ENCODE measurements at places on chromosomes 12 and 14.

GRCh38 chr12:16857456-16857923 lies 251.5 kb upstream of the LMO3 start:
- no peak for DNase-seq

DNA sequence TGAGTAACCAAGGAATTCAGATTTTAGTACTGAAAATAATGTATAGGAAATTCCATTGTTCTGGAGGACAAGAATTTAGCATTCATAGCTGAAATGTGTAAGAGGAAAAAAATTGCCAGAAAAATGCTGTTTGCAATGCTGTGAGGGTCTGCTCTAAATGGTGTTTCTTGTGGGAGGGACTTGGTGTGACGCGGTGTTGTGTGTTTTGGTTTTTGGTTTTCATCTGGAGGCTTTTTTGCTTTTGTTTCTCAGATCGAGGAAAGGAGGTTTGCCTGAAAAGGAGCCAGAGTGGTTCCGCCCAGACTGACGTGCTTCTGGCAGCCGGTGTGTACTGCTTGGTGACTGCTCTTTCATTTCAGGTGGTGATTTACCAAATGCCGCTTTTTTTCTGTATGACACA lies 211.8 kb upstream of the HMGA2 start:
- no peak for DNase-seq

DNA sequence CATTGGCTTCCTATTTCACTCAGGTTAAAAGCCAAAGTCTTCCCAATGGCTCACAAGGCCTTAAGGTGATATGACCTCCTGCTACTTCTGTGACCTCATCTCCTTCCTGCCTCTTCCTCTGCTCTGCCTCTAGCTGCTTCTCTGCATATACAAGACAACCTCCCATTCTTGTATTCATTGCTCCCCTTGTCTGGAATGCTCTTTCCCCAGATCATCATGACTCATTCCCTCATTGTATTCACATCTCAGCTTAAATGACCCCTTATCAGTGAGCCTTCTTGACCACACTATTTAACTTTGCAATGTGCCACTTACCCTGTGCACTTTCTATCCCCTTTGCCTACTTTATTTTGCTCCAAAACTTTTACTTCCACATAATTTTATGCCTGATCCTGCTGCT lies 90.2 kb downstream of the PPP1R12A start:
- DNase-seq = peak; percentile 78

- DNase-seq = no peak
Observed at GRCh38 chr12:51188359-51189051, 15.6 kb upstream of the TFCP2 start.

- no peak for DNase-seq
Observed at GRCh38 chr12:93950311-93950710, 198.1 kb upstream of the PLXNC1 start.

- DNase-seq = no peak
Observed at GRCh38 chr12:52044292-52044983, 6.8 kb upstream of the NR4A1 start.

DNA sequence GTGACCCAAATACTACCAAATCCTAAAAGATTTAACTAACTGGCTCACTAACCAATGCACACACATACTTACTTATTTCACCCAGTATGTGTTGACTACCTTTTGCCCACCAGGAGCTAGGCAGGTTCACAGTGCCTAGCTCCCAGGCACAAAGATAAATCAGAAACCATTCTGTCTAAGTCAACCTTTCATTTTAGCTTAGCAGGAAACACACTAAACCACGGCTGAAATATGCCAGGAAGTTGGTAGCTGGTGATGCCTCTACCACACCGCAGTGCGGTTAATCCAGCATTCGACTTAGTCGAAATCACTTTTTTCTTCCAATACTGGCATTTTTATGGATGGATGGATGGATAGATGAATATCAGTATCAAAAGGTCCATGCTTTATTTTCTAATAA lies 597.7 kb downstream of the DIO2 start:
- DNase-seq = no peak

GRCh38 chr12:89101440-89101839 lies 250.9 kb downstream of the DUSP6 start:
- DNase-seq = no peak

GRCh38 chr12:94783862-94784261 lies 133.5 kb upstream of the TMCC3 start:
- peak; percentile 89 for DNase-seq

DNA sequence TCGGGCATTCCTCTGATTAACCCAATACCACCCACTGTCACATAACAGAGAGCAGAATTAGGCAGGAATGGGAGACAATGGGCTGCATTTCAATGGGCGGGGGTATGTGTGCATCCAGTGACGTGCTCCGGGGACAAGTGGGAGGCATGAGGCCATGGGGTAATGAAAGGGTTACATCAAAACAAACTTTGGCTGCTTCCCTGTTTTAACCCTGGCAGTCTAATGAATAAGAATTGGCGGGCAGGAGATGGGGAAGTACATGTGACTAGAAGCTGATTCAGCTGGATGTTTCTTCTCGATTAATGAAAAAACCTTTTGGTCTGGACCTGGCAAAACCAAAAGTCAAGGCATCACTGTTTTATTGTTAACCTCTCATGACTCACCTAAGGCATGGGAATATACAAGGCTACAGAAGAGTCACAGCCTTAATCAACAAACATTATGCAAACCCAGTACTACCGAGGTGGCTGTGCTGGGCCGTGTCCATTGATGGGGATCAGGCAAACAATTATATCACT lies 44.2 kb downstream of the SOCS2 start:
- peak; percentile 73 for DNase-seq

- DNase-seq = peak; percentile 48
Observed at GRCh38 chr12:8697476-8698131, at the start of gene RIMKLB. TSS of gene RIMKLB (plus strand) at chr12:8697991. CDS start at chr12:8713867, 15,876 bp downstream.

DNA sequence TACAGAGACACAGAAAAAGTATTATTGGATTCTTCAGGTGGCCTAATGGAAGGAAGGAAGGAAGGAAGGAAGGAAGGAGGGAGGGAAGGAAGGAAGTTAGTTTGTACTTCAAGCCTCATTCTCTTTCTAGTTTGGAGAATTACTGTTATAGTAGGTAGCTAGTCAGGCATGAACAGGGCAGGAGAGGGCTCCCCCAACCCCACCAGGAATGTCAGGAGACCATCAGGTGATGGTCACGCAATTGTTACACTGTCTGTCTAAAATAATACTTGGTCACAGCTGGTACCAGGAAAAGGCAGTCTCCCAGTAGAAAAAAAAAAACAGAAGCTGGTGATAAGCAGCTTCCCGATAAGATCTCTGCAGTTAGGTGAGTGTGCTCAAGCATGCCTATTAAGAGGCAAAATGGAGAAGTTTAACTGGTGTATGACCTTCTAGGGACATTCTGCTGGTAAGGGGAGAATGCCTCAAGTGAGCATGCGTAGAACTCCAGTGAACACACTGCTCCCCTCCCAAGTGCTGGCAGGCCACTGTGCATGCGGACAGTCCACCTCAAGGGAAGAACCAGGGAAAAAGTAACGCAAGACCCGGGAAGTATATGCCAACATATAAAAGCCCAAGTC lies 358.4 kb upstream of the SOX5 start:
- DNase-seq = no peak

DNA sequence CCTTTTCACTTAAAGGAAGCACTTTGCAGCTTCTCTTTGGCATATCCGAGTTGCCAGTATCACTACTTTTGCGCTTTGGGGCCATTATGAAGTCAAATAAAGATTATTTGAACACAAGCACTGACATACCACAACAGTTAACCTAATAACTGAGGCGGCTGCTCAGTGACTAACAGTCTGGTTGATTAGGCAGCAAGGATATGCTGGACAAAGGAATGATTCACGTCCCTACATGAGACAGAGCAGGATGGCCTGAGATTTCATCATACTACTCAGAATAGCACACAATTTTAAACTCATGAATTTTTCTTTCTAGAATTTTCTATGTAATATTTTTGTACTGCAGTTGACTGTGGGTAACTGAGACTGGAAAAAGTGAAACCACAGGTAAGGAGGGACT lies 56.9 kb upstream of the E2F7 start:
- peak; percentile 95 for DNase-seq

DNA sequence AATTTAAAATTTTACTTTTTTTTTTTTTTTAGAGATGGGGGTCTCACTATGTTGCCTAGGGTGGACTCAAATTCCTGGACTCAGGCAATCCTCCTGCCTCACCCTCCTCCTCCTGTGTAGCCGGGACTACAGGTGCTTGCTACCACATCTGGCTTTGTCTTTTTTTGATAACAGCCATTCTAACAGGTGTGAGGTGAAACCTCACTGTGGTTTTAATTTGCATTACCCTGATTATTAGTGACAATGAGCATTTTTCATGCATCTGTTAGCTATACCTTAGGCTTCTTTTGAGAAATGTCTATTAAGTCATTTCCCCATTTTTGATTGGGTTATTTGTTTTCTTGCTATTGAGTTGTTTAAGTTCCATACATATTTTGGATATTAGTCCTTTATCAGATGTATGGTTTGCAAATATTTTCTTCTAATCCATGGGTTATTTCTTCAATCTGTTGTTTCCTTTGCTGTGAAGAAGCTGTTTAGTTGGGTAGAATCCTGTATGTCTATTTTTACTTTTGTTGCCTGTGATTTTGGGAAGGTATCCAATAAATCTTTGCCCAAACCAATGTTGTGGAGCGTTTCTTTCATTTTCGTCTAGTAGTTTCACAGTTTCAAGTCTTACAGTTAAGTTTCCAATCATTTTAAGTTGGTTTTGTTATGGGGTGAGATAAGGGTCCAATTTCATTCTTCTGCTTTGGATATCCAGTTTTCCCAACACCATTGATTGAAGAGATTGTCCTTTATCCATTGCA lies 86.1 kb downstream of the MYF5 start:
- no peak for DNase-seq

DNA sequence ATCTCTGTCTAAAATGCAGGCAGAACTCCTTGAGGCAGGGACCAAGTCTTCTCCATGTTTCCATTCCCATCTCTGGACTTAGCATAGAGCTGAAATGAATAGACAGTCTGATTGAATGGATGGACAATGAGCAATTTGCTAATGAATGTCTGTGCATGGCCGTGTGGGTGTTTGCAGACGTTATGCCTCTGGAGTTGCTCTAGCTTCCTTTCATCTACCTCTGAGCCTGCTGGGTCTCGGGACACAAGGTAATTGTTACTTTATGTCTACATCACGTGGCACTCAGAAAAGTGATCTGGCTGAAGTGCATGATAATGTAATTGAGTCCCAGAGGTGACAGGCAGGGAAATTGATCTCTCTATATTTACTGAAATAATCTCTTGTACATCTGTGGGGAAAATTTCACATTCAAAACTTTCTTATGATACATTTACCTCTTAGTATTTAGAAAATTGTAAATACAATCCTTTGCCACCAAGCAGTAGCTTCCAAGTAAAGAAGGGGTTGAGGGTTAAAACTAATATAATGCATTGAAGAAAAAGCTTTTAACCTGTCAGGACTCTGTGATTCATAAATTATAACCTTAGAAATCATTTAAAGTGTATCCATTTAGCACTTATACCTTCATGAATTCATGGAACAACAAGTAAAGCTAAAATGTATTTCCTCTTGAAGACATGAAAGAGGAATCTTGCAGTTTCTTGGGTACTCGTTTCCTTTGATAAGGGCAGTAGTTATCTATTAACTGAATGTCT lies 424.1 kb downstream of the APAF1 start:
- DNase-seq = no peak

- peak; percentile 72 for DNase-seq
Observed at GRCh38 chr14:51562816-51563215, 88.9 kb upstream of the FRMD6 start.

- peak; percentile 87 for DNase-seq
Observed at GRCh38 chr12:111578276-111578970, 20.7 kb downstream of the ATXN2 start.

DNA sequence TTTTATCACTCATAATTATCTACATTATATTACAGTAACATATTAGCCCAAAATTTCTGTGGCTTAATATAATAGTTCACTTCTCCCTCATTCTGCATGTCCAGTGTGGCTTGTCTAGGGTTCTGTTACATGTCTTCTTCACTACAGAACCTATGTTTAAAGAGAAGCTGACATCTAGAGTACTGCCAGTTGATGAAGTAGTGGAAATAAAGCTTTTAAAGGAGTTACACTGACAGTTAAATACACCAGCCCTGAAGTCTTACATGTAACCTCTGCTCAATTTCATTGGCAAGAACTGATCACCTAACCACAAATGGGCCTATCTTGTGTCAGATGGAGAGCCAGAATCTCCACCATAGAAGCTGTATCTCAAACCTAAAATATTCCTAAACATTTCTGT lies 32.9 kb downstream of the RPS6KA5 start:
- no peak for DNase-seq

DNA sequence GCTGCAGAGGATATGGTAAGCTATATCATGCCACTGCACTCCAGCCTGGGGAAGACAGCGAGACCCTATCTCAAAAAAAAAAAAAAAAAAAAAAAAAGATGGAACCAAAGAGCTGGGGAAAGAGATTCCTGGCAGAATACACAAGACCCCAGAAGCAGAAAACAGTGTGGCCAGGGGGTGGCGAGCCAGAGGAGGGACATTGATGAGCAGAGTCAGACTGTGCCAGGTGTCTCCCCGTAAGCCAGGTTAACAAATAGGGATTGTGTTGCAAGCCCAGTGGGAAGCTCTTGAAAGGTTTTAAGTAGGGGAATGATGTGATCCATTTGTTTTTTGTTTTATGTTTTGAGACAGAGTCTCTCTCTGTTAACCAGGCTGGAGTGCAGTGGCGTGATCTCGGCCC lies 56.1 kb downstream of the FIGNL2 start:
- no peak for DNase-seq

DNA sequence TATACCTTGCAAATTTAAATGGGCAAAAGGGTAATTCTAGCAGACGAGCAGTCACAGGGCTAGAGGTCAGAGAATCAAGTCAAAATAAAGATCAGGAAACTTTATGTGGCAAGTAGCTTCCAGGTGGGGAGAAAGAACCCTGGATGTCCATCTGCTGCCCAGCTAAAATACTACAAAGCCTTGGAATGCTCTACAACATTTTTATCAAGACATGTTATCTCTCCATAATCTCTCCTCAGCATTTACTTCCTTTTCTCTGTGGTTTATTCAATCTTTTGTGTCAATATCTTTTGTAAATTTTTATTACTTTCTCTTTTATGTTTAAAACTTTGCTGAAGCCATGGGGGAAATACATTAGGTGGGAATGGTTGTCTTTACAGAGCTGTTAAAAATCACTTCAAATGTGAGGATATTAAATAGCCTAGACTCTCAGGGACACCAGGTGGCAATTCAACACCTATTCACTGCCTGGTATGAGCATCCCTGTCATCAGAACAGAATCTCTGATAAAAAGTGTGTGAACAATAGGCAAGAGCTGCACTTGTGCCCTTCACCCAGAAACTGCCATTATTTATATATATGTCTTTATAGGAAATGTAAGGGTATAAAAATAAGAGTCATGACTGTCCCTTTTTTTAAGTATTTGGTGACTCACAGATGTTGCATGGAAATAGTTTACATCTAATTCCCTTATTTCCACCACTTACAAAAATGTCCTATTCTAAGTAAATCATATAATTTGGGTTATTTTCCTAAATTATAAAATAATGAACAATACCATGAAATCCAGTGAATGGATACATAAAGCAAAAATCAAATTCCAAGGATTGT lies 152.9 kb downstream of the EPS8 start:
- DNase-seq = peak; percentile 52

Measured in HCEC 1CT (cell line).